ENCODE measurements at places on chromosomes 3 and 15.

- no peak for DNase-seq
Measured at GRCh38 chr3:45915518-45916231, 27.6 kb upstream of the CXCR6 start.

DNA sequence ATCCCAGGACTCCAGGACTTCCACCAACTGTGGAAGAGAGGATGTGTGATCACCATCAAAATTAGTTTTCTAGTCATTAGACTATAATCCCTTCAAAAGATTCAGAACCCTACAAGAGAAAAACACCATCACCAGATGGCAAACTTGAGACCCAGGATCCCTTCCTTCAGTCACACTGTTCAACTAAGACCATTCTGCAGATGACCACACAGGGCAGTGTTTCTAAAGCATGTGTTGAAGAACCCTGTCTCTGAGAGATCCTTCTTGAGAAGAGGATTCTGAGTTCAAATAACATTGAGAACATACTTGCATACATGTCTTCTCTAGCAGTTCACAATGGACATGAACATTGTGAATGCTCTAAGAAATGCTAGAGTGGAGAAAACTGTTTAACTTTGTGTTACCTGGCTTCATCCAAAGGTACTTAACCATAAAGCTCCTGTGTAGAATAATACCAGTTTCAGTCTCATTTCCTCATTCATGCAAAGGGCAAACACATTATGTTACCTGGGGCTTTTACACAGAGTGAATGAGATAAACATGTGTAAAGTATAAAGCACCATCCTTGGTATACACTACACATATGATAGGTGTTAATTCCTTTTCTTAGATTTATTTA is 2.4 kb upstream of the ADGRG7 start:
- no peak for DNase-seq

DNA sequence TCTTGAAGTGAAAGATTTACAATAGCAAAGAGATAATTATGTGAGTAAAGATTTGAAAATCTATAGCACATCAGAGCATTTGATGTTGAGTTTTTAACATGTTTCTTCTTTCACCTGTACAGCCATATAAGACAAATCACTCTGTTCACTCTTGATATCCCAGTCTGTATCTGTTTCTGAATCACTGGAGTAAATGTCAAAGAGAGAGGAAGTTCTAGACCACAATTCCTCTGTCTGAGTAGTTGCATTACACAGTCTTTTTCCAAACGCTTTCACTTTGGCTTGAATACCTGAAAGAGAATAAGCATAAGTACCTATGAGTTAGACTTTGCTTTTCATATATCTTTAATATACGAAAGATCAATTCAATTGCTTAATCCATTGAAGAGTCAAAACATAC is 9.9 kb downstream of the THAP10 start:
- DNase-seq: no peak

DNA sequence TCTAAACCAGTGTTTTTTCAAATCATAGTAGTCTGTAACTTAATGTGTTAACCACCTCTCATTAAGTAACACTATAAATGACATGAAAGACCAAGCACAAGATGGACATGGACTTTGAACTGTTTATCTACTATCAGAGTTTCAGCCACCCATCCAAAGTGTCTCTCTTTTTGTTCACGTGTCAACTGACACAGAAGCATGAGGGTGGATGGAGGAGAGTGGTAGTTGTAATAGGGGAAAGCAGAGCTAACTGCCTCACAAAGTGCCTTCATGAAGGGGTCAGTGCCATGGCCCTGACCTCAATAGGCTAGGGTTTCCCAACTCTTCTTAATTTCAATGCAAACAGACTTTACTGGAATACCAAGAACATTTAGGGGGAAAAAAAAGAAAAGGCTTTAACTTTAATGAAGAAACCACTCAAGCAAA is 32.1 kb upstream of the TRPM7 start:
- DNase-seq: no peak

DNA sequence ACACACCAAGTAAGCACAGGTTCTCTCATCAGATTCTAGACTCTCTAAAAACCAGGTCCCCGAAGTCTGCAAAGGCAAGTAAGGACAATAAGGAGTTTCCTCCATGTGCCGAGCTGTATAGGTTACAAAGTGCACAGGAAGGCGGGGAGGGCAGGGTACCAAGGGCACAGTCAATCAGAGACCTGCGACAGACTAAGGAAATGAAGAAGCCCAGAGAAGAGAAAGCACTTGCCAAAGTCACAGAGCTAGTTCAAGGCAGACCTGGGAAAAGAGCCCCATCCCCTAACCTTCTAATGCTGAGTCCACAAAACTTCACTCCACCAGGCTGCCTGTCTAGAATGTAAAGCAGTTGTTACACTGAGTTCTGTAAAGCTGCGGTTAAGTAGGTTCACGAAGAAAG is 1.7 kb downstream of the SEC13 start:
- no peak for DNase-seq

All from vagina (tissue), 2 donors.